ENCODE measurements at places on chromosomes 2 and 18.

DNA sequence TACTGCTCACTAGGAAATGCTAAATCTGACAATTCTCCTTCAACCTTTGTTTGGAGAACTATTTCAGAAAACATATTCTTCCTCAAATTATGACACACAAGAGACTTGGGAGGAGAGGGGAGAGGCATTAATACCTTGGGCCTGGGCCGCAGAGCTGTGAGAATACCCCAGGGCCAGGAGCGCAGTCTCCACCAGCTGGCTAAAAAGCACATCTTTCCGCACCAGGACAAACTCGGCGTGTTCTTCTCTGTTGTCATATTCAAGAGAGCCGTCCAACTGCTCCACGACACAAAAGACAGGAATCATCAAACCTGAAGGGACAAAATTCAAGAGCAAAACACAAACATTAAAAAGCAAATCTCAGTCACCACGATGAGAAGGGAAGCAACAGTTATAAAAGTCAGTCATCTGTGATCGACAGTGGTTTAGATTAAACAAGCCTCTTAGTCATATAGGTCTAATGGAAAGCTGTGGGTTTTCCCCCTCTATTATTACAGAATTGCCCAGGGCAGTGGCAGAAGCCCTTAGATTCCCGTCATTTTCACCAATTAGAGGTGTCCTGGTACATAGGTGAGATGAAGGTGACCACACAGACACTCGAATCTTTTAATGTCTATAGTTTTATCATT is 24.4 kb downstream of the SATB2 start:
- DNase-seq: no peak

- DNase-seq: no peak
Measured at GRCh38 chr18:55844382-55844781, 256.4 kb upstream of the TCF4 start.

- DNase-seq: no peak
Measured at GRCh38 chr18:80244956-80245730, 2.2 kb downstream of the PARD6G start.

DNA sequence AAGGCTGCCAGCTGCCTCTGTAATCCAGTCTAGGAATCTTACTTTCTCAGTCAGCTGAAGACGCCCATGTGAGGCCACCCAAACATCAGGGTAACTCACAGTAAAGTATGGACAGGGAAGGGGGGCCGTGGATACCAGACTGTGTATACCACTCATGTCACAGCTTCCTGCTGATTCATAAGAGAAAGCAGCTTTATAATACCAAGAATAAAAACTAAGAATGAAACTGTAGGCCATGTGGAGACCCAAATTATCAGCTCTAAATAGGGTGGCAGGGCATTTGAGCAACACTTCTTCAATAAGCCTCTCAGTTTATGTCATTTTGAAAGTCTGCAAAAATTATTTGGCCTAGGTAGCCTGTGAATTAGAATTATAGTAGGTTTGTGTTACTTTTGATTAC is 115.0 kb upstream of the CDCA7 start:
- DNase-seq: no peak

DNA sequence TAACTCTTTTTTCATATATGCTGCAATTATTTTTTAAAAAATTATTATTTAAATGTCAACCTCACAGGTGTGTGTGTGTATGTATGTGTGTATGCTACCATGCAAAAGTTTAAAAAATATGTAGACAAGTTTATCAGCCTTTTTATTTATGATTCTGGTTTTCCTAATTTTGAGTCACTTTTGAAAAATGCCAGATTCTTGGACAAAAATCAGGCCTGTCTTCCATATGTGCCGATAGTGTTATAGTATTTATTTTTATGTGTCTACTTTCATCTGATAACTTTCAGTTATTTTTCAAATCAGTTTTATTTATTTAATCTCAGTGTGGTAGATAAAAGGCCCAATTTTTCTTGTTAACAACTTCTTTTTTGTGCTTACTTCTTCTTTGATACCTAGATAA is 176.2 kb downstream of the RDH14 start:
- DNase-seq: no peak

DNA sequence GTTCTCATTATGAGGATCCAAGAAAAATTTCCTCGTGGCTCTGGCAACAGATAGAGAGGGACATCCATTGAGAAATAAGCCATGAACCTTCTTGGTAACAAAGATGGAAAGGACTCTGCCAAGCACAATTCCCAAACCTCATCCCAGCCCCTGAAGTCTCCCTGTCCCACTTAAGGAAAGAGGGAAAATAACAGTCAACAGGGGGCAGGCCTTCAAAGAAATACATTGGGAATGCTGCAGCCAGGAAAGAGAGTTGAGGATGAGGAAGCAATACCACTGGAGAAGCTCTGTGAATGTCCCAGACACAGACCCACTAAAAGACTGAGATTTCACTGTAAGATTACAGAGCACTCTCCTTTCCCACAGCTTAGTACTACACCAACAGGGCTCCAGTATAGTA is 93.2 kb downstream of the CD226 start:
- no peak for DNase-seq

DNA sequence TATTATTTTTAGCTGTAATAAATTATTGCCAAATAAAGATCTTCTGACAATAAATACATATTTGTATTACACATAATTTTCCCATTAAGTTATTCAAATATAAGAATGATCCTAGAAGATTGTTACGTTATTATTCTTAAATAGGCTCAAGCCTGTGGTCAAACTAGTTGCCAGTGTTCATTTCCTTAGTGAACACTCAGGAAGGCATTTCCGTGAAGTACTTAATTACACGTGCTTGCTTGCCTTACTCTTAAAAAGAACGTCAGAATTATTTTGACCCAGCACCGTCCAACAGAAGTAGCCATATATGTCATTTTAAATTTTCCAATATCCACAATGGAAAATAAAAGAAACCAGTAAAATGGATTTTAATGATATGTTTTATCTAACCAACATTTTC is 249.8 kb downstream of the TXNL1 start:
- no peak for DNase-seq

DNA sequence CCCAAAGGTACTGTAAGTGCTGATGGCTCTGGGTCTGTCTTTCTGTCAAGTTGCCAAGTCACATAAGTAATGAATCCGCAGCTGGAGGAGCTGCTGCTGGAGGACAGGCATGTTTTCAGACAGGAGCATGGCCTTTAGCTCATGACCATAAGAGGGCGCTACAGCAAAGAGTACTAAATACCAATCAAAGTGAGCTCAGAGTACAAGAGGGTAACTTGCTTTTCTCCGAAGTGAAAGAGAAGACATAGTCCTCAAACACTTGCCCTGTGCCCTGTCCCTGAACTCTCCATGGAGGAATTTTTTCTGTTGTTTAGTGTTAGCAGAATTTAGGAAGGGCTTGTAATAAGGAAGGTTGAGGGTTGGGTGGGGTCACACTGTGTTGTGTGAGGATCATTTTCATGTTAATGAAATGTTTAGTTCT is 58.0 kb upstream of the EML6 start:
- DNase-seq: peak; percentile 95

DNA sequence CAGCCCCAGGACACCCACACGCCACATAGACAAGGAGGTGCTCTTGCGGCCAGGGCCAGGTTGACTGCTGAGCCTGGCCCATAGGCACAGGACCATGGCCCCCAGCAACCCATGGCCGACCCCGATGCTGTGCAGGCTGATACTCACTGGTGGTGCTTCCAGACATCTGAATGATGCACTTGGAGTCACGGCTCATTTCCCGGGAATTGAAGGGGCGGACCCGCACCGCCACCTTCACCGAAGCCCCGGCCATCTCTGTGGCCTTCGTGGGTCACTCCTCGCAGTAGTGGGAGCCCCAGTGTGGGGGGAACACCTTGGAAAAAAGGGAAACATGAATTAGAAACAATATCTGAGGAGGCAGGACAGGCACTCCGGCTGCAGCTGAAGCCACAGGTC is 22.5 kb downstream of the KIF1A start:
- no peak for DNase-seq

- no peak for DNase-seq
Measured at GRCh38 chr2:200778038-200778437, 33.7 kb upstream of the BZW1 start.

DNA sequence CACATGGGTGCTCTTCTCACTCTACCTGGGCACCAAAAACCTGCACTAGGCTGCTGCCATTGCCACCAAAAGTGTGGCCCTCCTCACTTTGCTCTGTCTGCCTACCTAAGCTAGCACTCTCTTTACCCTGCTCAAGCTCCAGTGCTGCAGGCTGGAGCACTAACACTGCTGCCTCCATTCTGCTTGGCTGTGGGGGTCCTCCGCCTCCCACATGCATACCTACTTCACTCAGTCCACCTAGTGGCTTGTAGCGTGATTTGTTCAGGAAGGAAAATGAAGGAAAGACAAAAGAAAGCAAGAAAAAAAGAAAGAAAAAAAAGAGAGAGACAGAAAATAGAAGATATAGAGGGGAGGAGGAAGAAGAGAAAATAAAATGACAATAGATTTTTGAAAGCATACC is 1339.4 kb upstream of the CHAC2 start:
- no peak for DNase-seq

DNA sequence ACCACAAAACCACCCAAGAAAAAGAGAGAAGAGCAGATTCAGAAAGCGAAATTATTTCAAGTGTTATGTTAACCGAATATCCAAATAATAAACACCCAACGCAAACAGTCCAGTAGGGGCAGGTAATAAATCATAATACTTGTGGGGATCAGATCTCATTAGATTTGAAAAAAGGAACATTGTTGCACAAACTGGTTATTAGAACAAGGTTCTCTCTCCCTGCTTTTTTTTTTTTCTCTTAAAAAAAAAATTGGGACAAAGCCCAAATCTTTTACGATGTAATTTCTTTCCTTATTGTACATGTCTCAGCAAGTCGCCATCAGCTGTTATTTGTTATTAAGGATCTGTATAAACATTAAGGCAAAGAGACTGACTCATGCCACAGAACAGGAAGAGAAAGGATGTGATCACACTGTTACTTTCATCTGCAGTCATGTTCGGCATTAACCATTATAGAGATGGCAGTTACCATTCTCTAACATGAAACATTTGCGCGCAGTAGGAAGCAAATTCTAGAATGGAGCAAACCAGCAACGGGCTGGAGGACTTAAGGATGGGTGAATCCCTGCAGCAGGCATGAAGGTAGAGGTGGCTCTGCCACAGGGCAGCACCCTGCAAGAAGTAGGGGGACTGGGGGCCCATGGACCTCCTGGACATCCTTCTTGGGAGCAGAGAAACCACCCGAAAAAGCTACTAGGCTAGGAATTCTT is 42.0 kb downstream of the EPHA4 start:
- DNase-seq: no peak

All from Karpas-422 (cell line).